NCI-H446 treated with DMSO at 0.1 percent for 48 hours (cell line): ENCODE measurements at places on chromosomes 3 and 15.

- DNase-seq = no peak
Measured at GRCh38 chr3:150407808-150408220, 284 bp upstream of the TSC22D2 start.

DNA sequence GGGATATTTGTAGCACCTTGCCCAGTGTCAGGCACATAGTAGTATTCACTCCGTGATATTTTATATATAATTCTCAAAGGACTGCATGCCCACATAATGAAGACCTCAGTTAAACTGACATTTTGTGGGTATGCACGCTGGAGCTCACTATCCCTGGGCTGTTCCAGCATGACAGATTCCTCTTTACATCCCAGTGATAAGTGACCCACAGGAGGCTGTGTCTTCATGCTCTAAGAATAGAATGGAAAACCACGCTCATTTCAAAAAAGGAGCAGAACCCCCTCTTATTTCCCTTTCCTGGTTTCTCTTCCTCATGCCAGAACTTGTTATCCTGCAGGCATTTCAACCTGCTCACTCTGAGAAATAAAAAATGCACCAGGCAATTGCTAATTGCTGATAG is 717.5 kb downstream of the AGBL1 start:
- no peak for DNase-seq

GRCh38 chr3:124360155-124360554 is 368.2 kb upstream of the ROPN1 start:
- DNase-seq = no peak

DNA sequence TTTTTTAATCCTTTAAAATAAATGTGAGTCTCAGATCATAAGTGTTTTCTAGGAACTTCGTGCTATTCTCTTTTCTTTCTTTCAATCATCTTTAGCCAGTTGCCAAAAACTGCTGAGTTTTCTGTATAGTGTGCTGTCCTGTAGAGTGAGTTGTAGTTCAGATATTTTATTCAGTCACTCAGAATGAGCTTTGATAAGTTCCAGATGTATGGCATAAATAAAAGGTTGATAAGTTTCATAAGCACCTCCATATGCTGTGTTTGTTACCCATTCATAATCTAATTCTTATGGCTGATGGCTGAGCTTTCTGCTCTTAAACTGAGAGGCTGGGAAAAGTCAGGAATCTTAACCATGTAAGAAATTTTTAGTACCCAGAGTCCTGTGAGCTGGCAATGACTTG is 59.3 kb upstream of the COL6A6 start:
- DNase-seq = no peak

DNA sequence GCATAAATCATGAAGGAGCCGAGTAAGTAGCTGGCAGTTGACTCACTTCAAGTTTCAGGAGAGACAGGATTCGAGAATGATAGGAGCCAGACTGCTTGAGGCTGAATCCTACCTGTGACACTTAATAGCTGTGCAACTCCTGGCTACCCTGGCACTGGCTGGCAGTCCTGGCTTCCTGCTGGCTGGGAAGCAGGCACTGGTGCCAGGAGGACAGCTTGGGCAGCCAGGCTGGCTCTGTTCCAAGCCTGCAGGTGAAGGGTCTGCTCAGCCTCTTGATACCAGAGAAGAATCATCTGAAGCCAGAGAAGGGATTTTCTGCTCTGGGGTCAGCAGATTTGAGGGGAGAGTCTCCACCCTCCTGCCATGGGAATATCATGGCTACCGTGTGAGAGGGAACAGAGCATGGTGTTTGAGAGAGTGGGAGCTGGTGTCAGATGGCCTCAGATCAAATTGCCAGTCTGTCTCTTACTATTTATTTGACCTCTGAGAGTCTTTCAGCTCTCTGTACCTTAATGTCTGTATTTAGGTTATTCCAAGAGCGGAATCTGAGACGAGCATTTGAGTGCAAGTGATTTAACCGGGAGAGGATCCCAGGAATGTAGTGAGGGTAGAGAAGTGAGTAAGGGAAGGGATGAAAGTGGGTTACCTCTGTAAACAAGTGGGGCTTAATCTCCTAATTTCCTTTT is 4.4 kb upstream of the XIRP1 start:
- no peak for DNase-seq

DNA sequence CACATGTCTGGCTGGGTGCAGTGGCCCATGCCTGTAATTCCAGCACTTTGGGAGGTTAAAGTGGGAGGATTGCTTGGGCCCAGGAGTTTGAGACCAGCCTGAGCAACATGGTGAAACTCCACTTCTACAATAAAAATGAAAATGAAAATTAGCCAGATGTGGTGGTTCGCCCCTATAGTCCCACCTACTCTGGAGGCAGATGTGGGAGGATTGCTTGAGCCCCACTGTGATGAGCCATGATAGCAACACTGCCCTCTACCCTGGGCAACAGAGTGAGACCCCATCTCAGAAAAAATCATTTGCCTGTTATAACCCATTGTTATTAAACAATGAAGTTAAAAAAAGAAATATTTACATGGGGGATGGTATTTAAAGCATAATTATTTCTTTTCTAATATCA is 240.1 kb upstream of the ZPLD1 start:
- DNase-seq = no peak

DNA sequence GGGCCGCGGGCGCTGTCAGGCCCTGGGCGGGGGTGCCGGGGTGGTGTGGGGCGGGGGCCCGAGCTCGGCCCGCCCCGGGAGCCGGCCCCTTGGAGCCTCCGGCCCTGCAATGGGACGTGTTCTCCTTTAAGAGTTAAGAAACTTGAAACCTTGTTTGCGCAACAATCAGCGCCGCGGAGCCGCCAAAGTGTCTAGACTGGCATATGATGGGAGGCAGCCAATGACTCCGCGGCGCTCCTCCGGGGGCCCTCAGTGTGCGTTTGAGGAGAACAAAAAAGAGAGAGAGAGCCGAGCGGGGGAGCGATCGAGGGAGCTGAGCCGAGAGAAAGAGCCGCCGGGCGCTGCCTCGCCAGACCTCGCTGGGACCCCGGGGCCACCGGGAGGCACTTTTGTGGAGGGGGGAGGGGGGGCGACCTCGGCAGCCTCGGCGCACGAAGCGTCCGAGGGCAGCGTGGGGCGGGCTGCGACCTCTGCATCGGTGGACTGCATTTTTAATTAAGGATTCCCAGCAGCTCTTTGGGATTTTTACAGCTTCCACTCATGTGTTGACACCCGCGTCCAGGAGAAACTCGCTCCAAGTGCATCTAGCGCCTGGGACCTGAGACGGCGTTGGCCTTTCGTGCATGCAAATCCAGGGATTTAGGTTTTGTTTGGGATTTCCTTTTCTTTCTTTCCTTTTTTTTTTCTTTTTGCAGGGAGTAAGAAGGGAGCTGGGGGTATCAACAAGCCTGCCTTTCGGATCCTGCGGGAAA is at the start of gene SMAD6:
SMAD6 (plus strand) TSS at position 202 of the 752 bp plus-strand sequence. CDS start 1,023 bp downstream, outside the sequence.
- DNase-seq = peak; percentile 96

DNA sequence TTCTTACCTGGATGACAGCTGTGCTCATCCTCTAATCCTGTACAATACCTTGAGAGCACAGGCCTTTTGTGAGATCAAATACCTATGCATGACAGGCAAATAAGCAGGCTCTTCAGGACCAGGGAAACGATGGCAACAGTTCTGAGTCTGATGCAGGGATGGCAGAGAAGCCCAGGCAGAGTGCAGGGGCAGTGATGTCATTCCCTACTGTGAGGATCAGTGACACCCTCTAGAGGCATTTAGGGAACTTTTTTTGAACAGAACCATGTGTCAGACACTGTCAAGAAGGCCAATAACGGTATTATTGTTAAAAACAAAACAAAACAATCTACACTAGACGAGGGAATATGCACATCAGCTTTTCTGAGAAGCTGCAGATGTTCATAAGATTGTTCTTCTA is 314.8 kb upstream of the CTDSPL start:
- DNase-seq = no peak

DNA sequence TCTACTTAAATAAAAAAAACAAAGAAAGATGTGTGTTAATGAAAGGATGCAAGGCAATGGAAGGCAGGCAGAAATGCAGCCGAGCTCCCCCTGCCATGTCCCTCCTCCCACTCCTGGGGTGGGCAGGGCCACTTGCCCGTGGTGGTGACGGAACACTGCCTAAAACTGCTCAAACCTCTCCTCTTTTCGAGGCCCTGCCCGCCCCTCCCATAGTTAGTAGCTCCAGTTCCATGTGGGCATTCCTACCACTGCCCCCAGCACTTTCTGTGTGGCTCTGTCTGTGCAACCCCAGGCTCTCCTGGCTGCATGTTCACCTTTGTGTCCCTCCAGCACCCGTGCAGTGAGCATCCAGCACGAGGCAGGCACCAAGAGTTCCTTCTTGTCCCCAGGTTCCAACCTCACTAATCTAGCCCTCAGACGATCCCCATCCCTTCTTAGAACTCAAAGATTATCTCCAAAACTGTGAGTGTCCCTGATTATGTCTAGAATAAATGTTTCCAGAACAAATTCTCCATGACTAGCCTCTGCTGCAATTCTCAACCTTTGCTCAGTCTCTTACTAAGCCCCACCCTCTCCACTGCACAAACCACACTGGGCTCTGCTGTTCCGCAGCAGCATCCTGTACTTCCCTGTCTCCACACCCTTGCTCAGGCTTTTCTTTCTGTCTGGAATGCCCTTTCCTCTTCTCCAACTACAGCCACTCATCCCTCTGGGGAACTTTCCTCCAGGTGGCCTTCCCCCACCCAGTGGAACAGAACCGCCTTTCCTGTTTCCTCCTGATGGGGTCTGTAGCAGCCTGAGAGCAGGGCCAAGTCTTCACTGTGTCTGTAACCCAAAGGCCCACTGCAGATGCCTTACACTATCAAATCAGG is 32.6 kb upstream of the SPTBN5 start:
- DNase-seq = no peak

- no peak for DNase-seq
Measured at GRCh38 chr3:65779390-65779789, 259.3 kb downstream of the MAGI1 start.

GRCh38 chr3:12835052-12835665 is 6.2 kb downstream of the RPL32 start:
- DNase-seq = no peak

- no peak for DNase-seq
Measured at GRCh38 chr3:58798312-58798711, 131.7 kb upstream of the FAM3D start.

DNA sequence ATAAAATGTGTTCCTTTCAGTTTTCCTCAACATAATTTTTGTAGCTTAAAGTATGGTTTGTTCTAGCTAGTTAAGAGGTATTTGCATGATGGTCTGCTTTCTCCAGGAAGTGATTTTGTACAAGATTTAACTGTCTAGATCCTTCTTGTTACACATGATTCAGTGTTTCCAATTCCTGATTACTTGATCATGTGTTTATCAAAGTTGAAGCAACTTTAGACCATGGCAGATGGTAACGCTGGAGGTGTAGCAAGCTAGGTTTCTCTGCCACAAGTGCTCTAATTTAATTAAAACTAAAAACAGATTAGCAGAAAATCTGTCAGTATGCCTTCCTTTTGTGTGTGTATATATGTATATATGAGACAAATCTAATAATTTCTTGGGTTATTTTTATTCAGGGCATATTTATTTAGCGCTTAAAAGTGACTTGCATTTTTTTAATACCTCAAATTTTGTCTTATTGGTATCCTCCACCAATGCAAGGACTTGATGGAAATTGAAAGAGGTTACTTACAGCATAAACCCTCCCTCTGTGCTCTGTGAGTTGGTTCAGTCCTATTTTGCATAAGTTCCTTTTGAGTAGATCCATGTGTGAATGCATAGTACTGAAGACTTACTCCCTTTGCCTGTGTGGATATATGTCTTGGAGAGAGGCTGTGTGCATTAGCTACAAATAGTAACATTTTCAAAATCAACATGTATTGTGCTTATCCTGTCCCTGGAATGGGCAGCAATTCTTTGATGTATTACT is 157.3 kb upstream of the CGNL1 start:
- peak; percentile 78 for DNase-seq

DNA sequence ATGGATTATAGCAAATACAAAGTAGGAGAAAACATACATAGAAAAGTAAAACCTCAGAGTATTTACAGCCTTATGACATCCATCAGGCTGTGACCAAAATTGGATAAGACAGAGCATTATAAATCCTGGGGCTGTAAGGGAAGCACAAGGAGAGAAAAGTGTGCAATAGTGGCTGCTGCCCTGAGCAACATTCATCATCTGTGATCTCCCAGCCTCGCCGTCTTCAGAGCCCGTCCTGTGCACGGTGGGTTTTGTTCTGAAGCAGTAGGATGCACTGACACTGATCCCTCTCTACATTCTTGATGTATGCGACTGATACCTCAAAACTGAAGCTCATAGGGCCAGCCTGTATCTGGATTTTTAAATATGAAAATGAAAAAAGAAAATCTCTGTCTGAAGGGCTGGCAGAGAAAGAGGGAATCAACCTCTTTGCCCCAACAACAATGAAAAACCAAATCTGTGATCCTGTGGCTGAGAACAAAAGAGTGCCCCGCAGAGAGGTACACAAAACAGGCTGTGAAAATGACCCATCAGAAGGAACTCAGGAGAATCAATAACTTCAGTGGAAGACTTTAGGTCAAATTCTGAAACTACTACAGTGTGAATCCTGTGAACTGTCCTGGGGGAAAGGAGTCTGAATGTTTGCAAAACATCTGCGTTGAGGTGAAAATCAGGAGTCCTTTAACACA is 8.2 kb upstream of the RTP4 start:
- no peak for DNase-seq

DNA sequence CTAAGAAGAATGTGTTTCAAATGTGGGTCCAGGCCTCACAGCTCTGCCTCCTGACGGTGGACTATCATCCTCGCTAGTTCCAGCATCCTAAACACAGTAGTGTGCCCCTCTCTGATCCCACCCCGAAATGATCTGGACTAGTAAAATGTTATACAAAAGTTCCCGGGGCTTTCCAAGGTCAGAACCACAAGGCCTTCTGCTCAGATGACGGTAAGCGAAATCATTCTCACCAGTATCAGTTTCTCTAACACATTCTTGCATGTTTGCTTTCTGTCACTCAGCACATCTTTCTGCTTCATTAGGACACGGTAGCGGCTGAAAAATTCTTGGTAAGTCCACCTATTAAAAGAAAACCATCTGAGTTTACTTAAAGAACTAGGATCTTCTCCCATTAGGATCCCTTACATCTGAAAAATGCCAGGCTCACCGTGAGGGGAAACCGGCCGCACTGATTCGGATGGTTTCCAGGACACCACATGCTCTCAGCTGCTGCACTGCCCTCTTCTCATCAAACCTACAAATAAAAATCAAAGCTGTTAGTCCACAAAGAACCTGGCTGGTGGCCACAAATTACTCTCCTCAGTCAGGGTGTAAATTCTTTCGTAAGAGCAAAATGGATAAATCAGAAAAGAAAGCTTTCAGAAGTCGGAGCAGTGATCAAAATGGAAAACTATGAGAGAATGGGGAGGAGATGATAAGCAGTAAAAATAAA is 83.9 kb upstream of the MYO5C start:
- DNase-seq = no peak

GRCh38 chr3:60095516-60095915 is 1045.7 kb upstream of the CFAP20DC start:
- no peak for DNase-seq
